ENCODE measurements at places on chromosomes 4 and X.

DNA sequence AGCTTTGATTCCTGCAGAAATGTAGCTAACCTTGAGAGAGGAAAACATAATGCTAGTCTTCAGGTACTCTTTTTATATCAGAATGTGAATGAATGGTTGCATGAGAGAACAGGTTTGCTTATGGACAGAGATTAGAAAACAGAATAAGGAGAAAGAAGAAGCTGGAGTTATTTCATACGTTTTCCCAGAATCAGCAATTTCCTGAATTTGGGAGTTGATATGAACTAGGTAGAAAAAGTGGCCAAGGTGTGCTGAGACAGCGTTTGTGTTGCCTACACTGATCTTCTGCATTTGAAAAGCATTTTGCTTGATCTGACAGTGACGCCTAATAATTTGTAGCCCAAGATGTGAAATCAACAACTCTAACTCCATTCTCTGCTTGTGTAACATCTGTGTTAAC is 12.5 kb downstream of the GABRB1 start:
- no peak for DNase-seq

DNA sequence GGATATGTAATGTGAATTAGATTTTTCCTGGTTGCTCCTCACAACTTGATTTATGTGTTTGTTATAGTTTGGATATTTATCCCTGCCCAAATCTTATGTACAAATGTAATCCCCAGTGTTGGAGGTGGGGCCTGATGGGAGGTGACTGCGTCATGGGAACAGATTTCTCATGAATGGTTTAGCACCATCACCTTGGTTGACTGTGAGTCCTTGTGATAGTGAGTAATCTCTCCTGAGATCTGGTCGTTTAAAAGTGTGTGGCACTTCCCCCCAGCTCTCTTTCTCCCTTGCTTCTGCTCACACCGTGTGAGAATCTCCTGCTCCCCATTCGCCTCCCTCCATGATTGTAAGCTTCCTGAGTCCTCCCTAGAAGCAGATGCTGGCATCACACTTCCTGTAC is 2.2 kb downstream of the MID2 start:
- no peak for DNase-seq

DNA sequence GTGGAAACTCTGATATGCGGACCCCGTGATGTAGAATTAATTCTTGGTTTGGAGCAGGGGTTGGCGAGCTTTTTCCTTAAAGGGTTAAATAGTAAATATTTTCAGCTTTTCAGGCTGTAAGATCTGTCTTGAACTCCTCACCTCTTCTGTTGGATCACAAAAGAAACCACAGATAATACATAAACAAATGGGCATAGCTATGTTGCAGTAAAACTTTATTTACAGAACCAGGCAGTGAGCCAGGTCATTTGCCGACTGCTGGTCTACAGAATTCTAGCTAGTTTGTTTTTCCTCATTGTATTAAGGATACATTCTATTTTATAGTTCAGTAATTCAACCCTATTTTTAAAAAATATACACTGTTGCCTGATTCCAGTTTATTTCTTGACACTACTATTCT is 116.6 kb downstream of the PAPSS1 start:
- DNase-seq, result no peak

- DNase-seq, result no peak
Measured at GRCh38 chrX:129139837-129140598, 383.3 kb downstream of the SMARCA1 start.

GRCh38 chrX:85499400-85499799 is 119.9 kb upstream of the POF1B start:
- no peak for DNase-seq

- DNase-seq, result no peak
Measured at GRCh38 chrX:84339507-84340364, 151.7 kb upstream of the RPS6KA6 start.

GRCh38 chr4:78627046-78627965 is 75.7 kb downstream of the ANXA3 start:
- DNase-seq, result no peak

DNA sequence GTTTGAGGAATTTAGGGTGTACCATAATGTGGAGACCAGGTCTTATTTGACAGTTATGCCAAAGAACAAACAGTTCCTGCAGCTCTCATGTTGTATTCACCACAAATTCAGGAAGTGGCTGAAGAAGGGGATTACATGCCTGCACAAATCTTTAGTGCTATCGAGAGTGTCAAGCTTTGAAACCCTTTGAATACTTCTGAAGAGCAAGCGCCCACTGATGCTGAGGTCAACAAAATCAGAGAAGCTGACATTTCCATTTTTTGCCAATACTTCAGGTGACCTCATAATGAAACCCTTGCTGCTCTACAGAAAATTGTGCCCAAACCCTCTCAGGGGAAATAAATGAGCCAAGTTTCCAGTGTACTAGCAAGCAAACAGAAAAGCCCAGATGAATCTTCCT is 28.4 kb downstream of the PAK3 start:
- DNase-seq, result no peak

GRCh38 chr4:151905197-151905596 is 144.4 kb upstream of the GATB start:
- no peak for DNase-seq

DNA sequence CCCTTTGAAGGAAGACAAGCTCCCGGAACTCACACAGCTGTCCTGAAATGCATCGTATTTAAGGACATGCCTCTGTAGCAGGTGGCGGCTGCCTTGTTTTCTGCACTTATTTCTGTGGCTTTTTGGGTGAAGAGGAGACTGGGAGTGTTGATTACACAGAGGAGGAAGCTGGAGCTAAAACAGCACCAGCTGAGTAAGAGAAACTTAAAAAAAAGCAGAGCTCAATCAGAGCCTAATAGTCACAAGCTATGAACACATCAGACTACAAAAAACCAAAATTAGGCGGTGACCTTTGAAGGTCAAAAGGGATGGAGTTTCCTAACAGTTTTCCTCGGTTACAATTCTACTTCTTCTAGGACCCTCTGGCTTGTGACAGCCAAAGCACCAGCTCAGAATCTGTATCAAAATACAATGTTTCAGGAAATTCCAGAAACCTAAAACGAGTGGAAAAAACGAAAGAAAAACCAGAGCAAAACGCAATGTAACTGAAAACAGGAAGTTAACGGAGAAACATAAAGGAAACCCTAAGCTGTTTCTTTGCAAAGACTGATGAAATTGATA is 13.5 kb downstream of the PRKX start:
- DNase-seq, result no peak

- no peak for DNase-seq
Measured at GRCh38 chr4:98222306-98222705, 38.9 kb upstream of the RAP1GDS1 start.

- DNase-seq, result no peak
Measured at GRCh38 chr4:168632301-168632725, 135.5 kb downstream of the PALLD start.

DNA sequence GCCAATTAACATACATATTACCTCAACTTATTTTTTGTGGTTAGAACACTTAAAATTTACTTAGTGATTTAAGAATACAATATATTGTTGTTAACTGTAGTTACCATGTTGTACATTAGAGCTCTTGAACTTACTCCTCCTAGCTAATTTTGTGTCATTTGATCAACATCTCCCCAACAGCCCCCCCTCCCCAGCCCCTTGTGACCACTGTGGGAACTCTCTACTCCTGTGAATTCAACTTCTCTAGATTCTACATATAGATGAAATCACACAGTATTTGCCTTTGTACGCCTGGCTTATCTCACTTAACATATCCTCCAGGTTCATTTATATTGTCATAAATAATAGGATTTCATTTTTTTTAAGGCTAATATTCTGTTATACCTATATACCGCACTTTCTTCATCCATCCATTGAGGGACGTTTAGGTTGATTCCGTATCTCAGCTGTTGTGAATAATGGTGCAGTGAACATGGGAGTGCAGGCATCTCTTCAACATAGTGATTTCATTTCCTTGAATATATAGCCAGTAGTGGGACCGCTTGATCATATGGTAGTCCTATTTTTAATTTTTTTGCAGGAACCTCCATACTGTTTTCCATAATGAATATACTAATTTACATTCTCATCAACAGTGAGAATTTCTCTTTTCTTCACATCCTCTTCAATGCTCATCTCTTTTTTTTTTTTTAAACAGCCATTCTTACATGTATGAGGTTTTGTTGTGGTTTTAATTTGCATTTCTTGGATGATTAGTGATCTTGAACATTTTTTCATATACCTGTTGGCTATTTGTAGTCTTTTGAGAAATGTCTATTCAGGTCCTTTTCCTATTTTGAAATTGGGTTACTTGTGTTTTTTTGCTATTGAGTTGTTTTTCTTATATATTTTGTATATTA is 66.8 kb downstream of the RAPGEF2 start:
- no peak for DNase-seq

DNA sequence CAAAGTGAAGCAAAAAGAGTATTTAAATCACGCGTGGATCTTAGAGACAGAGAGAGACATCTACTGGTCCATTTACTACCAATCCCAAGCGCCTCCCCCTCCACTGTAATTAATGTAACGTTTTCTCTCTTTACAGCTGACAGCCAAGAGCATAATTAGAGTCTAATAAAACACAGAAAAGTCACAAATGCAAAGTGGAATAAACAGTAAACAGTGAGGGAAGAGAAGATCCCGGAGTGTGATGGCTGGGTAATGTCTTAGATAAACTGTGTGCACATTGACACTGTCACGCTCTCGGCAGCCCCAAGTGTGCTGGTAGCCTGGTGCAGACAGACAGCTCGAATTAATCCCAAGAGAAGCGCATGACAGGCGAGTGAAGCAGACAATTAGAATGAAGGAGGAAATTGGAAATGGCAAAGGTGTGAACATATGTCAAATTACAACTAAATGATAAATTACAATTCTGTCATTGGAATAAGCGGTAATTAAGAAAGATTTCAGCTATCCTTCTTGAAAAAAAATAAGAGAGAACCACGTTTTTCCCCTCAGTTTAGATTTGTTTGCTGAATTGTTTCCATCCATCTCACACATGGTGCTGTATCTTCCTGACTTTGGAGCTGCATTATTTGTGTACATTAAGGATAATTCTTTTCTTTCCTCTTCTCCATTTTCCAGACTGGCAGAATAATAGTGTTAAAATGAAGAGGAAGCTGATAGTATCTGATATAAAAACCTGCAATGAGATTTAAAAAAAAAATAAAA is 100.1 kb downstream of the CXXC4 start:
- no peak for DNase-seq

- no peak for DNase-seq
Measured at GRCh38 chr4:73729534-73730165, 10.7 kb upstream of the CXCL8 start.

DNA sequence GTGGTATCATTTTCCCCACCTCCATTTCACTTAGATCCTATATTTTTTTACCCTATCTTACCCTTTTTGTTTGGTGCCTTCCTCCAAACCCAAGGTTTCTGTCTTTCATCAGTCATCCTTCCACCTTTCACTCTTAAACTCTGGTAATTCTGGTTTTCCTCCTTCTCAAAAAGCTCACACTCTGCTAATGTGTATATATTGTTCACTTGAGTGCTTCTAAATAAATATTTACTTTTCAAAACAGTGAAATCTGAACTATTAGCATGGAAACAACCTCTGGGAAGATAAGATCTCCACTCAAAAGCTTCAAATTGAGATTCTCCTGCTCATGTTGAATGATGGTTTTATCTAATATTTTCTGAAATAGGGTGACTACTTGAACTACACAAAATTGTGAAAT is 21.5 kb downstream of the XIAP start:
- no peak for DNase-seq

GRCh38 chr4:74665346-74665745 is 129.0 kb downstream of the BTC start:
- no peak for DNase-seq

DNA sequence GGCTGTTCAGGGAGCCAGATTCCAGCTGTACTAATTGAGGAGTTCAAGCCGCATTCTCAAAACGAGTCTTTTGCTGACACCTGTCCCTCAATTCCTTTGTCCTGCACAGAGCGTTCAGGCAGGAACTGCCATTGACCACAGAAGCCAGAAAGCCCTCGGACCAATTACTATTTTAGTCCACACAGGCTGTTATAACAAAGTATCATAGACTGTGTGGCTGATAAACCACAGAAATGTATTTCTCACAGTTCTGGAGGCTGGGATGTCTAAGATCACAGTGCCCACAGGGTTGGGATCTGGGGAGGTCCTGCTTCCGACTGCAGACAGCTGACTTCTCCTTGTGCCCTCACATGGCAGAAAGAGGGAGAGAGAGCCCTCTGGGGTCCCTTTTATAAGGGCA is 119.8 kb upstream of the ATP6AP2 start:
- no peak for DNase-seq

DNA sequence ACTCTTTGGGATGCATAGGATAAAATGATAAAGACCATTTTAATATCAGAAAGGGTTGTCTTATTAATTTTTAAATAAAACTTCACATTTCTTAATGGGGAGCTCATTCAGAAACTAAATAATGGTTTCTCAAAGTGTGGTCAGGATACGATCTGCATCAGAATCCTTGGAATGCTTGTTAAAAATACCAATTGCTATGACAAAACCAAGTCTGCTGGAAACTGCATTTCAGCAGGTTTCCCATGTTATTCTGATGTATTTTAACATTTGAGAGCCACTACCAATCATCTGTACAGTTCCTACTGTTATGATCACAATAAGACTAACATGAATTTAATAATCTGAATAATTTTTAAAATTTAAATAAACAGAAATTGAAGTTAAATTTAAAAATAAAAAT is 115.1 kb downstream of the SOWAHB start:
- no peak for DNase-seq

- DNase-seq, result no peak
Measured at GRCh38 chrX:50963842-50964241, 53.3 kb downstream of the BMP15 start.

GRCh38 chr4:100632163-100632562 is 114.3 kb upstream of the EMCN start:
- DNase-seq, result no peak

DNA sequence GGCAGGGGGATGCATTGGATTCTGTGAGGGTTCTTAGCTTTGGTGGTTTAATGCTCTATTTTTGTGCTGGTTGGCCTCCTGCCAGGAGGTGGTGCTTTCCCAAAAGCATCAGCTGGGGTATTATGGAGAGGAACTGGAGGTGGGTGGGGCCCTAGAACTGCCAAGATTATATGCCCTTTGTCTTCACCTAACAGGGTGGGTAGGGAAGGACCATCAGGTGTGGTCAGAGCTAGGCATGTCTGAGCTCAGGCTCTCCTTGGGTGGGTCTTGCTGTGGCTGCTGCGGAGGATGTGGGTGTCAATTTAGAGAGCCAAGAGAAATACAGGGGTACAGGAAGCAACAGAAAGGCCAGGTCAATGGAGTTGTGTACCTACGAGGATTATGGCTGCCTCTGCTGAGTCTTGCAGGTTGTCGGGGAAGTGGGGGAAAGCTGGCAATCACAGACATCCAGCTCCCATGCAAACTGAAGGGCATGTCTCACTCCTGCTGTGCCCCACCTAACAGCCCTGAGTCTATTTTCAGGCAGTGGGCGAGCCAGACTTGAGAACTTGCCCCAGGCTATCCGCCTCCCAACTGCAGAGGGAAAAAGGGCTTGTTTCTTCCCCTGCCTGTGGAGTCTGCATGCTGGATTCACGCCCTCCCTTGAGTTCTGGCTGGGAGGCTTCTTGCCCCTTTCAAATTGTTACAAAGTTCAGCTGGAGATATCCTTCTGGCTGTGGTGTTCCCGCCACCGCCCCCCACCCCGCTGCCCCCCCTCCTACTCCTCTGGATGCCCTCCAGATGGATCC is 212.0 kb downstream of the COMMD8 start:
- no peak for DNase-seq

Data from right forelimb (tissue), 1 donor.